ENCODE measurements at places on chromosomes 3 and 15.
A peak's percentile ranks its signal among the peaks of the same experiment; 100 is the strongest.

GRCh38 chr3:9779075-9779593 is 9.4 kb upstream of the CAMK1 start:
- 0 out of 3 replicates have a peak, but pooled peaks have one; percentile 7 for ATAC-seq

- ATAC-seq: no peak
These were observed 92.8 kb downstream of the TFG start for GRCh38 chr3:100802126-100802525.

DNA sequence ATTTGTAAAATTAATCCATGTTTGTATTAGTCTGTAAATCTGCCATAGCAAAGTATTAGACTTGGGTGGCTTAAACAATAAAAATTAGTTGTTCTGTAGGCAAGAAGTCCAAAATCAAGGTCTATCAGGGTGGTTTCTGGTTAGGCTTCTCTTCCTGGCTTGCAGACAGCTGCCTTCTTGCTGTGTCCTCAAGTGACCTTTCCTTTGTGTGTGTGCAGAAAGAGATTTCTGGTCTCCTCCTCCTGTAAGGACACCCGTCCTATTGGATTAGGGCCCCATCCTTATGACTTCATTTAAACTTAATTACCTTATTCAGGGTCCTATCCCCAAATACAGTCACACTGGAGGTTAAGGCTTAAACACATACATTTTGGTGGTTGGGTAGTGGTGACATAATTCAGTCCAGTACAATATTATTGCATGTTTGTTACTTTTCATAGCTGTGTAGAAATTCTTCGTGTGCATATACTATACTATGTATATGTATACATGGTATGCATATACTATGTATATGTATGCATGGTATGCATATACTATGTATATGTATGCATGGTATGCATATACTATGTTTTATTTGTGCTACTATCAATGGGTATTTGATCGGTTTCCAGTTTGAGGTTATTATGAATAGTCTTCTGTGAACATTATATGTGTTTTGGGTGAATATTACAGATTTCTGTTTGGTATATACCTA is 57.9 kb upstream of the RNU6-1 start:
- ATAC-seq: no peak

GRCh38 chr3:130395331-130395730 is 49.9 kb downstream of the COL6A5 start:
- ATAC-seq: no peak

DNA sequence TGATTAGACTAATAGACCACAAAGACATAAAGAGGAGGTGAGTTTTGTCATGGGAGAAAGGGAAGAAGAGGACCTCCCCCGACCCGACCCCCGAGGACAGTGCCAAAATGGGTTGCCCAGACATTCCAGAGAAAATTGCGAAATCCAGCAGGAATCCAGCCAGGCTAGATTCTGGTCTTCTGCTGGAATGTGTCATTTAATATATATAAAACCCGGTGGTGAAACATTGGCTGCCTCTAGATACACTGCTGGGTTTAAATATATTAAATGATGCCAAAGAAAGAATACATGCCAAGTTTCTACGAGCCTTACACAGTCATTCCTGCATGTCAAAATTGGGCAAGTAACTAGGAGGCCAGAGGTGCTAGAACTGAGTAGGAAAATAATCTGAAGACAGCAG is 45.3 kb upstream of the SPESP1 start:
- ATAC-seq: no peak

DNA sequence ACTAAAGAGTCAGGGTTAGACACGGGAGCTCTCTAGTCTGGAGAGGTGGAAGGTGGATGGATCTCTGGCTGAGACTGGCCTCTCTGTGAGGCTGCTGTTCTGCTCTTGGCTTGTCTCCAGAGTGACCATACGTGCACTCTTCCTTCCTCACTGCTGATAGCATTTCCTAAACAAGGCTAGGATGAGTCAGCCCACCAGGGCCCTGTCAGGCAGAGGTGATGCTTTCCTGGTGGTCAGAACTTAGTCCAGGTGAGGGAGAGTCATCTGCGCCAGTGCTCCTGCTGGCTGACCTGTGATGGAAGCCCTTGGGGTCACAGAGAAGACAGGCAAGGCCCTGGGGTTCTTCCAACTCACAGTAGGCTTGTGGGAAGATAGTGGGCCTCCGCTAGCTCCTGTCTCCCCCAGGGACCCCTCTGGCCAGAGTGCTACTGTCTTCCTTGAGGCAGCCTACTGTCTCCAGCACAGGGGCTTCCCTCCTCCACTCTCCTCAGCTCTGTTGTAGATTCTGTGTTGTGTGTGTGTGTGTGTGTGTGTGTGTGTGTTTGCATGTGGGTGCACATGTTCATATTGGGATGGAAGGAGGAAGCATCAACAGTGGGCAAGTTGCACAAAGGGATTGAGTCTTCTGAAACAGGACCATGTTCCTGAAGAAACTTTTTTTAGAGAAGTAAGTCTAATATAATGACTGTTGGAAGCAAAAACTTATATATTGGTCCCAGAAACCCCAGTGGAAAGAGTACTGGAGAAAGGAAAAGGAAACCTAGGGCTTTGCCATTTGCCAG is 16.5 kb downstream of the ALPK3 start:
- ATAC-seq: peak; percentile 75

- peak; percentile 96 for ATAC-seq
These were observed 11.4 kb downstream of the GPR87 start for GRCh38 chr3:151305060-151305774.

GRCh38 chr15:39336926-39337325 is 244.0 kb upstream of the THBS1 start:
- ATAC-seq: no peak

DNA sequence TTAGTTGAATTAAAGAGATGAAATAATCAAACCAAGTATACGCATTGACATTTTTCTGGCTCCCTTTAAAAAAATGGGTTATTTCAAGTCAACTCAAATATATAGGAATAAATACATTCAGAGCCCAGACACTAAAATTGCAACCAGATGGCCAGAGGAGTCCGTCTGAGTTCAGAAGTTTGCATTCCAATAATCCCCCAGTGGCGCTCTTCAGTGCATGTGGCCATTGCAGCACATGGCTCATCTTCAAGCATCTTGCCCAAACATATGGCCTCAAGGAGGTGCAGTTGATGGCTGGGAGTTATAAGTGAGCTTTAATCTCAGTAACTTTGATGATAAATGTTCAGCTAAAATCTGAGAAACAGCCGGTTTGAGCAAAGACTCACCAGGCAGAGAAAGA is 295.8 kb upstream of the LRRN1 start:
- no peak for ATAC-seq

Data from SK-N-SH treated with all-trans-retinoic acid at 6 μM for 48 hours (cell line).